GM04503 (cell line): ENCODE measurements at places on chromosomes 12 and 14.

- no peak for DNase-seq
Measured at GRCh38 chr12:87793131-87793530, 236.1 kb downstream of the C12orf50 start.

- no peak for DNase-seq
Measured at GRCh38 chr12:45296046-45296586, 80.2 kb downstream of the ANO6 start.

DNA sequence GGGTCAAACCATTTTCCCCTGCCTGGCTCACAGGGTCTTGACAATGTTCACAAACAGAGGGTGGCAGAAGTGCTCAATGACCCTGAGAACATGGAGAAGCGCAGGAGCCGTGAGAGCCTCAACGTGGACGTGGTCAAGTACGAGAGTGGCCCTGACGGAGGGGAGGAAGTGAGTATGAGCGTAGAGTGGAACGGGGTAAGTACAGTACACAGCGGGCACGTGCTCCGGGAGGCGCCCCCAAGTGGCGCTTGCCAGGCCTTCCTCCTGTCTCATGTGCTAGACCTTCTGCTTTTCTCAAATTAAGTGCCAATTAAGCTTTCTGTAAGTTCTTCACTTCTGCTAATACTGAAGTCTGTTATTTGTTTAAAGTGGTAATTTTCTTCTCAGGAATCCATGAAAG lies 35.9 kb downstream of the XRCC3 start:
- DNase-seq: no peak

DNA sequence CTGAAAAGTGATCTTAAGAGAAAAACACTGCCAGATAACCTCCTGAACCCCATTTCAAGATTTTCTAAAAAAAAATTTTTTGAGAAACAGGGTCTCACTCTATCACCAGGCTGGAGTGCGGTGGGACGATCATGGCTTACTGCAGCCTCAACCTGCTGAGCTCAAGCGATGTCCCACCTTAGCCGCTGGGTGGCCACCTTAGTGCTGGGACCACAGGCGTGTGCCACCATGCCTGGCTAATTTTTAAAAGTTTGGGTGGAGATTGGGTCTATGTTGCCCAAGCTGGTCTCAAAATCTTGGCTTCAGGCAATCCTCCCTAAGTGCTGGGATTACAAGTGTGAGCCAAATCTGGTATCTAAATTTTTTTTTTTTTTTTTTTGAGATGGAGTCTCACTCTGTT lies 3.4 kb downstream of the PNMA1 start:
- DNase-seq: no peak

DNA sequence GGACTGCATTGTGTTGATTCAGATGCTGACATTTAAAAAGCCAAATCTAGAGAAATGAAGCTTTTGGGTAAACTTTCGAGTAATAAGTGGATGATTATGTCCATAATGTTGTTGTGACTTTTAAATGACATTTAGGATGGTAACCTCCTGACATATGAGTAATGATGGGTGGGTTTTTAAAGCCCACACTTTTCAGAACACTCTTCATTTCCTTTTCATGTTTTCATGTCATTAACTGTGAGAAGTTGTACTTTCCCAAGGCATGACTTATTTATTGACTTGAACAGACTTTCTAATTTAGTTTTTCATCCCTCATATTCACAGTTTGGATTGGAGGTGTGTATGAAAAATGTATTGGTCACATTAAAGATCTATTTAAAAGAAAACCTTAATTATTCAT lies 35.5 kb downstream of the RGS6 start:
- no peak for DNase-seq

GRCh38 chr12:49161092-49161795 lies 27.6 kb downstream of the TUBA1A start:
- no peak for DNase-seq

DNA sequence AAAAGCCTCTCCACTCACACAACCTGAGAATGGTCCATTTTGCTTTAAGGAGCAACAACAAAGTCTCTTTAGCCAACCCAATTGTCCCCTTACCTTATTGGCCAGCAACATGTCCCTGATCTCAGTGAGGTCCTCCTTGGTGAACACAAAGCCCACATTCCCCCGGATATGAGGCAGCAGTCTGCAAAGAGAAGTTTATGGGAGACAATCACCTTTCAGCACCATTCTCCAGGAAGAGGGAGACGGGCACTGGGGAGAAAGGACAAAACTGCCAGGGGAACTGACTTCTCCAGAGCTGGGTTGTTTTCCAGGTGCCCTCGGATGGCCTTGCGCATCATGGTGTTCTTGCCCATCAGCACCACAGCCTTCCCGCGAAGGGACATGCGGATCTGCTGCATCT lies 1.9 kb downstream of the RPLP0 start:
- no peak for DNase-seq

GRCh38 chr14:97709552-97709951 lies 912.4 kb downstream of the VRK1 start:
- DNase-seq: no peak
